ENCODE measurements at places on chromosomes 4 and X. TPM values are rescaled to one million over a fixed set of nuclear protein-coding genes. Genes with fewer than 3 reads are reported as not detected.

GRCh38 chr4:168199260-168199957 lies 107.1 kb downstream of the ANXA10 start:
- DNase-seq = no peak

JCHAIN gene
- total RNA-seq = 6.6 TPM

GRCh38 chr4:101211146-101211553 lies 136.2 kb downstream of the PPP3CA start:
- DNase-seq = no peak

GAGE1 gene
- total RNA-seq = not detected

CXCR3 gene
- total RNA-seq = 0.28 TPM

- no peak for DNase-seq
Measured at GRCh38 chrX:121598356-121598755, 550.9 kb downstream of the GLUD2 start.

DNA sequence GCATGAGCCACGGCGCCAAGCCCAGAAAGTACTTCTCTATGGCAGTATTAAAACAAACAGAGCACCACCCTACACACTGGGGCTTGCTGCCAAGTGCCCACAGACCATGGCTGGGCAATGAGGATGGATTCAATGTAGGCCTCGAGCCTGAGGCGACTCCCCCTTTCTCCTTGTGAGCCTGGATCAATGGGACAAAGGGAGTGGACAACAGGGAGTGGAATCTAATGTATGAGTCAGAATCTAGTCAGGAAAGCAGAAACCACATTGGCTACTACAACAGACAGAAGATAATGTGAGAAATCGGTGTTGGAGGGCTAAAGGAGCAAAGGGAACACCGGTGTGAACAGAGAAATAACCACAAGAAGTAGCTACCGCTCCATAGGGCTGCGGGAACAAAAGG lies 37.7 kb upstream of the OCIAD2 start:
- DNase-seq = no peak

DNA sequence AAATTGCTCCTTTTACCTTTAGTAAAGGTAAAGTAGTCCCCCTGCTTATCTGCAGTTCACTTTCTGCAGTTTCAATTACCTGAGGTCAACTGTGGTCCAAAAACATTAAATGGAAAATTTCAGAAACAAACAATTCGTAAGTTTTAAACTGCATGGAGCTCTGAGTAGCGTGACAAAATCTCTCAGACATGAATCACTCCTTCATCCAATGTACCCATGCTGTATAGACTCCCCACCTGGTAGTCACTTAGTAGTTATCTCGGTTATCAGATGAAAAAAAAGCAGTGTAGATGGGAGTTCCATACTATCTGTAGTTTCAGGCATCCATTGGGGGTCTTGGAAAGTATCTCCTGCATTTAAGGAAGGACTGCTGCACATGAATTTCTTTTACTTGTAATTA lies 7.7 kb downstream of the UNC5C start:
- DNase-seq = no peak

NMU gene
- not detected for total RNA-seq

GRCh38 chrX:98231003-98231402 lies 1347.3 kb downstream of the RPA4 start:
- DNase-seq = no peak

GRCh38 chrX:20498851-20499635 lies 232.3 kb upstream of the RPS6KA3 start:
- no peak for DNase-seq

FREM3 gene
- not detected for total RNA-seq

GRCh38 chr4:88605736-88606135 lies 13.5 kb downstream of the HERC3 start:
- no peak for DNase-seq

ARL9 gene
- total RNA-seq = not detected

- DNase-seq = no peak
Measured at GRCh38 chr4:189374176-189374575, 566.5 kb upstream of the FRG1 start.

- DNase-seq = no peak
Measured at GRCh38 chr4:101123231-101123630, 224.1 kb downstream of the PPP3CA start.

GRCh38 chr4:56575820-56576429 lies 70.3 kb downstream of the ARL9 start:
- no peak for DNase-seq

ATP11C gene
- total RNA-seq = 5.6 TPM

SFRP2 gene
- total RNA-seq = 3.3 TPM
